ENCODE measurements at places on chromosomes 1 and 21. TPM values are rescaled to one million over a fixed set of nuclear protein-coding genes. Genes with fewer than 3 reads are reported as not detected.

Gene SPRR2A
- total RNA-seq, result not detected

GRCh38 chr1:19250629-19251304 lies 557 bp downstream of the EMC1 start:
- DNase-seq, result no peak

- DNase-seq, result no peak
Measured at GRCh38 chr1:77538956-77539518, 143.4 kb downstream of the ZZZ3 start.

- DNase-seq, result no peak
Measured at GRCh38 chr1:179143322-179143721, 61.5 kb downstream of the TOR3A start.

- DNase-seq, result no peak
Measured at GRCh38 chr1:100443811-100444571, 91.7 kb downstream of the CDC14A start.
